ENCODE measurements at places on chromosomes 7 and 10.

DNA sequence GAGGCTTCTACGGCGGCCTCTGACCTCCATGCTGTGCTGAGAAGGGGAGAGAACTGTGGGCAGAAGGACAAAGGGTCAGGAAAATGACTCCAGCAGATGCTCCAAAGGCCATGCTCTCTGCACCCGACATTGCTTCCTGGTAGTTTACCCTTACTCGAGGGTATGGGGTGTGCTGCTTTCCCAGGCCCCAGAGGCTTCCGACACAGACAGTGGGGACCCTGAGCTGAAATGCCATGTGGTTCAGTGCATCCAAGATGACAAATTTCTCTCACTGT lies 130.9 kb downstream of the PTPN20 start:
- DNase-seq = no peak

DNA sequence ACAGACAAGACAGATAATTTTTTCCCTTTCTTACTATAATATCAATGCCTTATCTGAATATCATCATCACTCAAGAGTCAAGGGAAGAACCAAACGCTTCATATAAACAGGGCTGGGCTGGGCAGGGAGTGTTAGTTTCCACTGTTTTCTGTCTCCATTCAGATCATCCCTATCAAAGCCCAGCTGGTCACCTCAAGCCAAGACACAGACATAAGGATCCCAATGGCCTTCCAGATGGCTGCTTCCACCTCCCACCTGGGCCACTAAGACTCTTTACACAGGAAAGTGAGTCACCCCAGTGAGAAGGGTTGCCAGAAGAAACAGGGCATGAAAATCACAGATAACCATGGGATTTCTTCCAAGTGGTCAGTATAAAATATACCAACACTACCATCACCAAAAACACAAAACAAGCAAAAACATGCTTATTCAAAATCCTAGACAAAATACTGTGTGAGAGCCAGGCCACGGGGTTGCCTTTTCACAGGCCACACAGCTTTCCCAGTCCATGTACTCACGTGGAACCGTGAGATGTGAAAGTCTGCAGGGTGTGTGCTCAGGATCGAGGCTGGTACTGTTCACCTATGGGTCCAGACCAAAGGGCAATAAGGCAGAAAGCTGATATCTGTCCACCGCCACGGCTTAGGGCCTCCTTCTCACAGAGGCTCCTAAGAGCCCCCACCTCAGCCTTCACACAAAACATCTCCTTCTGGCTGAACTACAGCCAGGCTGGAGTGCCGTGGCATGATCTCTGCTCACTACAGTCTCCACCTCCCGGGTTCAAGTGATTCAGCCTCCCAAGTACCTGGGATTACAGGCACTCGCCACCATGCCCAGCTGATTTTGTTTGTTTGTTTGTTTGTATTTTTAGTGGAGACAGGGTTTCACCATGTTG lies 5.7 kb downstream of the PRSS1 start:
- no peak for DNase-seq

DNA sequence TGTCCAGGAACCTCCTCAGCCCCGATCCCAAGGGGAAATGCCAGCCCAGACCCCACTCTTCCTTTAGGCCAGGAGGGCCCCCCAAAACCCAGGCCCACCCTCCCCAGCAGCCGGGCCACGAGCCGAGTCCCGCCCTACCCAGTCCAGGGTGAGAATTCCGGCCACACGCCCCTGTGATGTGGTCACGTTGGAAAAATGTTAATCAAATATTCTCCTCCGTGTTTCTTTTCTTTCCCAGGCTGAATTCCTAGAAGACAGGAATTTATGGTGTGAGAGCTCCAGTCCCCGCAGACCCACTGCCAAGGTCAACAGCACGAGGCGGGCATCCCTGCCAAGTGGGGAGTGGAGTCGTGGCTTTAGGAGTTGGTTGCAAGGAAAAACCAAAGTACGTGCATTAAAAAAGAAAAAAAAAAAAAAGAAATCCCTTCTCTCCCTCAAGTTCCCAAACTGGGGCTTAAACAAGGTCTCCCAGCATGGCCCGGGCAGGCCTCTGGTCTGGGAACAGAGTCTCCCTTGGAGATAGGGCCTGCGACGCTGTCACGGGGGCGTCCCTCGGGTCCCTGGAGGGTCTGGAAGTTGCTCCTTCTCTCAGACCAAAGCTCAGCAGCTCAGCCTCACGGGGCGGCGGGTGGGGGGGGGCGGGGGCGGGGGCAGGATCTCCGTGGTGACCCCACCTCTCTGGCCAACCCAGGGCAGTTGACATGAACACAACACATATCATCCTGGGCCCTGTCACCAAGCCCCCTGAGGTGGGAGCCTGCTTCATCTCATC lies 28.1 kb upstream of the ELN start:
- DNase-seq = no peak

DNA sequence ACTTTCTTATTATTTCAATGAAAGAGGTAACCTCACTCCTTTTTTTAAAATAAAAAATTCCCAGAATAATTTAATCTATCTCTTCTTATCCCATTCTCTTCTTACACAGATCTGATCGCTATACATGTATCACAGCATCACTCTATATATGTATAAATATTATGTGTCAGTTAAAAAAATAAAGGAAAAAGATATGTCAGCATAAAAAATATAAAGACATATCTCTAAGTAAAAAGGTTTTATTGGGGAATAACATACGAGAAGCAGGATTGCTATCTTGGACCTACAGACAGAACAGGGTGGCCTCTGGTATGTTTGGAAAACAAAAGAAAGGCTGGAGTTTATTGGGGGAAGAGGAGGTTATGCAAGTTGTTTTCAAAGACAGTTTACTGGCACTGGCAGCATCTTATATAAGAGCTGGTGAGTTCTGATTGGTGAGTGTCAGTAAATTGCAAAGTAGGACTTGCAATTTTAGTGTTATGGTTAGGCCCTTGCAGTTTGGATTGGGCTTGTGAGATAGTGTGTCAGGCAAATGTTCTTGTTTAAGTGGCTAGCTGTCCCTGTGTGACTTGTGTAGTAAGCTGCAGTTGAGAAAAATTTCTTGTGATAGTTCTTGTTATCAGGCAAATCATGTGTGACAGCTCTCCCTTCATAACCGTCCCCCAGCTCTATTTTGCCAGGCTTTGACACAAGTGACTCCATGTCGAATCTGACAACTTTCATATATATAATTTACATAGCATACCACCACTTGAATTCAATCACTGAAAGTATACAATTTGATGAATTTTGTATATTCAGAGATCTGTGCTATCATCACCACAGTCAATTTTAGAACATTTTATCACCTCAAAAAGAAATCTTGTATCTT lies 118.2 kb downstream of the HBP1 start:
- DNase-seq = no peak

DNA sequence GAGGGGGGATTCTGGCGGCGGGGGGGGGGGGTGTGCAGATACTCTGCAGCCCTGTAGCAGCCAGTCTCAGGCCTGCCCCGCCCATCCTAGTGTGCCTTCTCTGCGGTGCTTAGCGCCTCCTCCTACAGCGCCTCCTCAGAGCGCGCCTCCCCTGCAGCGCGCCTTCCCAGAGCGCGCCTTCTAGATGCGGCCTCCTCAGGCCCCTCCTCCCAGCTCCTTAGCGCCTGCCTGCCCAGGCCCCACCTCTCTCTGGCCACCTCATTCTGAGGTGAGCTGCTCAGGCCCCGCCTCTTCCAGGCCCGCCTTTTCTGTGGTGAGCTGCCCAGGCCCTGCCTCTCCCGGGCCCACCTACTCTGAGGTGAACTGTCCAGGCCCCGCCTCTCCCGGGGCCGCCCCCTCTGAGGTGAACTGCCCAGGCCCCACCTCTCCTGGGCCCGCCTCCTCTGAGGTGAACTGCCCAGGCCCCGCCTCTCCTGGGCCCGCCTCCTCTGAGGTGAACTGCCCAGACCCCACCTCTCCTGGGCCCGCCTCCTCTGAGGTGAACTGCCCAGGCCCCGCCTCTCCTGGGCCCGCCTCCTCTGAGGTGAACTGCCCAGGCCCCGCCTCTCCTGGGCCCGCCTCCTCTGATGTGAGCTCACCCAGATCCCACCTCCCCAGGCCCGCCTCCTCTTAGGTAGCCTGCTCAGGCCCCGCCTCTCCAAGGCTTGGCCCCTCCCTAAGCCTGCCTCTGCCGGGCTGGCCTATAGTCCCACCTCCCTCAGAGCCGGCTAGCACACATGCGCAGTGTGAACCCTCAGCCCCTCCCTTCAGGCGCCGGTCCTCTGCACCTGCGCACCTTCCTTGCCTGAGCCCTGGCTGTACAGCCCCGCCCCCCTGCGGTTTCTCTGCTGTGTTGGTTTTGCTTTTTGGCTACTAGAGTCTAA lies 2.1 kb upstream of the SGCE start:
- DNase-seq = peak; percentile 78

DNA sequence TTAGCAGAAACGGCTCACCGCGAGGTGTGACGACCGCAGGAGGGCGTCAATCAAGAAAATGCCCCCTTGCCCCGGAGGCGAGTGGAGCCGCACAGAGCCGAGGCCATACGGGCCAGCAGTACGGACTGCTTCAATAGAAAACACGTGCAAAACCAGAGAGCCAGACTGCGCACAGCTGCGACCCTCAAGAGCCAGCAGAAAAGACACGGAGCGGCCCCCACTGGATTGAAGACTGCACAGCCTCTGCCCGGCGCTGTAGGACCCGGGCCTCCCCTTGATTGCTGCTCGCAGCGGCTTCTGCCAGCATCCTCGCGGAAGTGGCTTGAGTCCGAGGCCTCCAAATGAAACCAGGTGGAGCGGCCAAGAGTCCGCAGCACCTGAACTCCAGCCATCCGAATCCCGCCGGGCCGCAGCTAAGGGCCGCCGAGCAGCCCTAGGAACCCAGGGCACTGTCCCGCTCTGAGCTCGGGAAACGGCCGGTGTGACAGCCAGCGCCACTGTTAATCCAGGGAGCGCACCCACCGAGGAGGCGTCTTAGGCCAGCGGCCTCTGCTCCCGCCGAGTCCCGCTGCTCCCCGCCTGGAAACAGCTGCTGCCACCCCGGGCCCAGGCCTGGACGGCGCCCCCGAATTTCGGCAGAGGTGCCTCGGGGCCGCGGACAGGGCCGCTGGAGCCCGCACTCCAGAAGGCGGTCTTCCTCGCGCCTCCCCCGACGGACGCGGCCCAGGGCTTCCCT lies 660 bp upstream of the HHEX start:
- DNase-seq = no peak

GRCh38 chr10:4270116-4270515 lies 485.1 kb upstream of the KLF6 start:
- peak; percentile 74 for DNase-seq

DNA sequence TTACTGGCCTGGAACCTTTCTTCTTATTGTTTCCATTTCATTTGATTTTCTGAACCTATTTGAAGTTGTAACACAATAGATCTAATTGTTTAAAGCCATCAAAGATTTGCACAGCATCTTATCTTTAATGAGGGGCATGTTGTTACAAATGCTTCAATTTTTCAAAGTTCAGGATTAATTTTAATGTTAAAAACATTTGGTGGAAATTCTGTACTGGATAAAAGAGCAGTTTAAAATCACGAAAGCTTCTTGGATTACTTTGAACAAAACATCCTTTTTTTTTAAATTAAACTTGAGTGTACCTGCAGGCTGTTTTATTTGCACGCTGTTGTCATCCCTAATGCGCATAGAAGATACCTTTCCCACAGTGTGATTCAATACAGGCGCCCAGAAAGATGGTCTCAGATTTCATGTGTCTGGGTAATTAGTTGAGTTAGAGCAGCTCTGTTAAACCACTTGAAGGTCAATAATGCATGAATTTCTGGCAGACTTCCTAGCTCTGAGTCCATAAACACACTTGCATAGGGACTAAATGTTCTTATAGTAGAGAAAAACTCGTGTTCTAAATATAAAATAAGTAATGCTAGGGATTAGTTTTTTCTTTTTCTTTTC lies 29.3 kb upstream of the DDX50 start:
- DNase-seq = peak; percentile 96

DNA sequence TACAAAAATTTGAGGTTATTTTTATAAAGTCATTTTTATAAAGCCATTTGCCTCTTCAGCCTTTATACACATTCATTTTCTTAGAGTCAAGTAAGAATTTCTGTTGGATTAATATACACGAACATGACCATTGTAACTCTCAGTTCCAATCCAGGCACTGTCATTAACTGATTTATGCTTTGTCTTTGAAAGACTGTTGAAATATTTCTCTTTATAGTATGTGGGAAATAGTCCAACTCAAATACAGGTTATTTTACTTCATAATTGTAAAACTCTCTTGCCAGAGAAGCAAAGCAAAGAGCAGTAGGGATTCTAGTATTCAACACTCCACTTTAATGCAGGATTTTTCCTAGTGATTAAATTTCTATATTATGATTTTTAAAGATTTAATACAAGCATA lies 36.5 kb upstream of the PAPSS2 start:
- DNase-seq = no peak

- no peak for DNase-seq
Measured at GRCh38 chr10:91420868-91421267, 10.7 kb downstream of the HECTD2 start.

GRCh38 chr7:31564661-31565060 lies 50.8 kb downstream of the ITPRID1 start:
- DNase-seq = no peak

DNA sequence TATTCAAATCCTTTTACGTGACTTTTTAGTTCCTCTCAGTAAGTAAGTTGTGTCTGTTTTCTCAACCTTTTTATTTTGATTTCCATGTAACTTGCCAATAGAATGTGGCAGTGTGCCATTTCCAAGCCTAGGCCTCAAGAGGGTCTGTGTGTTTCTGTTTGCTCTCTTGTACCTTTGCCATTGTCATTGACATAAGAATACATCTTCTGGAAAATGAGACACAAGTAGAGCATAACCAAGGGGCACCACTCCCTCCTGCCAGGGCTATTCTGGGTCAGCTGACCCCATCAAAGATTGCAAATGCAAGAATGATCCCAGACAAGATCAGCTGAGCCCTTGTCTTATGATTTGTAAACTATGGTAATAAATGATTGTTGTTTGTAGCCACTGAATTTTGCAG lies 524.0 kb downstream of the IPMK start:
- DNase-seq = no peak

DNA sequence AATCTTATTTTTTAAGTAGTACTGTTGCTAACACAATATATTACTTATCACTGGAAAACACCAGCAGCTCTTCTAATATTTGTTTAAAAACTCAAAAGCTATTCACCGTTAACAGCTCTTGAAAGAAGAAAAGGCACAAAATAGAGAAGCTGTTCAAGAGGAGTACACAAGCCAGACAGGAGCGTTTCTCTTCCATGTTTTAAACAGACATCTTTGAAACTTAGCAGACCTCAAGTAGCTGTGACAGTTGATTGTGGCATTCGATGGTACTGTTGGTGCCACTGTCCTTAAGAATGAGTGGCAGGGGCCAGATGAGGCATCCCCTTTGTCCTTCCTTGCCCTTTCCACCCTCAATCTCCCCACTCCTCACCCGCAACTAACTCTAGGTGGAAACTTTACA lies 81.6 kb upstream of the PRR15 start:
- no peak for DNase-seq

Data from skeletal muscle cell (primary cell).